IPS DF 19.7 (cell line): ENCODE measurements at places on chromosomes 7 and 10.

DNA sequence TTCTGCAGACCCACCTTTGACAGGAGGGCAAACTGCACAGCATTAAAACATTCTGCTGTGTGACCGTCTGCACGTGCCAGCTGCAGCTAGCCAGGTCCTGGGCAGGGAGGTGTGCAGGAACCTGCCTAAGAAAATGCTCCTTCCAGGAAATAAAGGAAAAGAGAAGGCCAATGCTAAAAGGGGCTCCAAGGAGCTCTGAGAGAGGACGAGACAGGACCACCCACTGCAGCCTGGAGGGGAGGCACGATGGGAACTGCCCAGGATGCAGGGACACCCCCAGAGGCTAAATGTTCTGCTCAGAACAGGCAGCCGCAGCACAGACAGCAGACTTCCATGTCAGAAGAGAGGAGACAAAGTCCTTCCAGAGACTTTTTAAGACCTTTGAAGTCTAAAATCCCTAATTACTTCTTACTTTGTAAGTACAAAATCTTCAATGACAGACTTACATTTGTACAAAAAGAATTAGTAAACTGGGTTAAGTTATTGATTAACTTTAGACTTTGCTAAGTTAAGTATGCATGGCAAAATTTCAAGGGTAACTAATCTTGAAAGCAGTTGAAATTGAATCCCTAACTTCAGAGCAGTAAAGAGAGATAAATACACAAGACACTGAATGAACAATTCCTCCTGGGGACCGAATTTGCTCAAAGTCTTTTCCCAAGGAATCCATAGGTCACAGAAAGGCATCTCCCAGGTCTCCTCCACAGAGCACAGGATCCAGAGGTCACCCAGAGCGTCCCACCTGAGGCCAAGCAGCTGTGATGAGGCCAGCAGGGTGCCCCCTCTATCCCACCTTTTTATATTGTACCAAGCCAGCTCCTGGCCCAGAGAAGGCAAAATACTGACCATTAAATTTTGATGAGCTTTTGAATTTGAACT lies 21.5 kb downstream of the HSPA12A start:
- DNase-seq, result no peak

- no peak for DNase-seq
Measured at GRCh38 chr7:157299613-157300368, 37.0 kb upstream of the DNAJB6 start.

DNA sequence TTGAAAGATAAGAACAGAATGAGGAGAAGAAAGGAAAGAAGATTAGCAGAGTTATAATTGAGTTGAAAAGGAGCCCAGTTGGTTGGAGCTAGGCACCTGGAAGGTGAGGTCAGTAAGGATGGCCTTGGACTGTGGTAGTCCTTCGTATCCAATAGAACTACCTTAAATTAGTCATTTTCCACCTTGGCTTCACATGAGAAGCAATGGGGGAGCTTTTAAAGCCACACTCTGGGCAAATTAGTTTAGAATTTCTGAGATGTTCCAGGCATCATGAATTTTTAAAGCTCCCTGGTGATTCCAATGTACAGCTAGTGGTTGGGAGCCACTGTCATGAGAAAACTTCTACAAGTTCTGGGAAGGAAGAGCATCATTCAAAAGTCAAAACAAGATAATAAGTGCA lies 27.3 kb upstream of the CYP3A5 start:
- DNase-seq, result no peak

GRCh38 chr10:18145652-18146051 lies 5.4 kb downstream of the CACNB2 start:
- no peak for DNase-seq

DNA sequence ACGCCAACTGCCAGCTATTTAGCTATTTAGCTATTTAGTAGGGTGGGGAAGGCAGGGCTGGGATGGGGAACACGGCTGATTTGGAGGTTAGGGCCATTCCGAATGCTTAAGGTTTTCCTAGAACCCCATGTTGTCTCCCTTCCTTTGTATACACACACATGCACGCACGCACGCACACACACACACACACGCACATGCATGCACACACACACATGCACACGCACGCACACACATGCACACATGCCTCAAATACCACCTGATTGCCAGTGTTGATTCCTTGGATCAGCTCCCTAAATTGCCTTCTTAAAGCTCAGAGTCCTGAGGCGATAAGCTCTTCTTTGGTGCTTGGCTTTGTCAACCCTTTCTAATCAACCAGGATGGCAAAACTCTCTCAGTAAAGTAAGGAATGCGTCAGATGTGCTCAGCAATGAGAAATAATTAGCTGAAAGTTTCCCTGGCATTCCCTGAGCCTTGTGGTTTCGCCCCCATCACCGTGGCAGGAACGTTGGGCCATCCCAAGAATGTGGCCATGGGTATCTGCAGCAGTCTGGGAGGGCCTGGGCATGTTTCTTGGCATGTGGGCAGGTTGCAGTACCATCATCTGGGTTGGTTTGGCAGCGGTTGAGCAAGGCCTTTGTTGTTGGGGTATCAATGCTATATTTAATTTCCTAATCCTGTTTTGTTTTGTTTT lies 305.6 kb downstream of the LRMDA start:
- no peak for DNase-seq

DNA sequence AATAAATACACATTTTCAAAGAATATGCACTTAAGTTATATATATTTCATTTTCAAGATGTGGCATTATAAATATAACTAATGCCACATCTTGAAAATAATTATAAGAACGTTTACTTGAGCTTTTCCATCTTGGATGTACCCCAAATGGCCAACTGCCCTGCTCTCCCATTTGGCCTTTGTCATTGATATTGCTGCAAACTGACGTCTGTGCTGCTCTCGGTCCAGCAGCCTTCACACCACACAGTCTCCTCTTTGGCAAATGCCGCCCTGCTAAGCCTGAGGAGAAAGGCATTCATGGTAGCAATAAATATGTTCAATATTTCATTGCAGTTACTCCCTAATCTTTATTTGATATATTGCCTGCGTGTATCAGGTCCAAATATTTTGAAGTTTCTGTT lies 384.6 kb upstream of the ADARB2 start:
- DNase-seq, result no peak
